ENCODE measurements at places on chromosomes 5 and 9.
A peak's percentile ranks its signal among the peaks of the same experiment; 100 is the strongest.

GRCh38 chr5:150245111-150245789 lies 44.3 kb downstream of the CAMK2A start:
- DNase-seq: peak; percentile 84

DNA sequence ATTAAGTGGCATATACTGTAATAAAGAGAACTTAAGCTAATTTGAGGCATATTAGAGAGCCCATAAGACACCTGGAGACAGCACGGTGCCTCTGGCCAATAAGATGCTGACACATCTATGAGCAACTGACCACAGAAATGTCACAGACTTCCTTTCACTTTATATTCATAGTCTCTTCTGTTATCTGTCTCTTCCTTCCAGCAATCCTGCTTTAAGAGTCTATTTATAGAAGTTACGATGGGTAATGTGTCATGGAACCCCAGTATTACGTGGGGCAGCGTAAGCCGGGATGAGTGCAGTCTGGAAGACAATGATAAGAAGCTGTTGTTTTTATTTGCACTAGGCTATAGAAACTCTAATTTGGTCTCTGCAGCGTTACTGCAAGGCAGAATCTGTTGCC lies 136.8 kb downstream of the CFAP90 start:
- DNase-seq: no peak

- DNase-seq: no peak
Measured at GRCh38 chr9:81182431-81182830, 506.9 kb downstream of the TLE1 start.

DNA sequence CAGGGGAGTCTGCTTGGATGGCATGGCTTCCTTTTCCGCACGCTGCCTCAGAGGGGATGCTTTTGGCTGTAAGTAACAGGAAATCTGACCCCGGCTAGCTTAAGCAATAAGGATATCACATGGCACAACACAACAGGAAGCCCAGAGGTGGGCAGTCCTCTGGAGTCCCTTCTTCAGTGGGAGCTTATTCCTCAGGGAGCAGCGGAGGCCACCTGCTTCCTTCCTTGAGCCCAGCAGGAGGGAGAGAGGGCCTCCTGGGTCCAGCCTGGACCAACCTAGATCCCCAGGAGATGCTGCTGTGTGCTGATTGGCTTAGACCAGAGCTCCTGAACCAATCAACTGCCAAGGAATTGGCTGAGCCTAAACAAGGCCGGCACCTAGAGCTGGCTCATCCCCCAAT lies 66.3 kb downstream of the C9orf50 start:
- DNase-seq: no peak

DNA sequence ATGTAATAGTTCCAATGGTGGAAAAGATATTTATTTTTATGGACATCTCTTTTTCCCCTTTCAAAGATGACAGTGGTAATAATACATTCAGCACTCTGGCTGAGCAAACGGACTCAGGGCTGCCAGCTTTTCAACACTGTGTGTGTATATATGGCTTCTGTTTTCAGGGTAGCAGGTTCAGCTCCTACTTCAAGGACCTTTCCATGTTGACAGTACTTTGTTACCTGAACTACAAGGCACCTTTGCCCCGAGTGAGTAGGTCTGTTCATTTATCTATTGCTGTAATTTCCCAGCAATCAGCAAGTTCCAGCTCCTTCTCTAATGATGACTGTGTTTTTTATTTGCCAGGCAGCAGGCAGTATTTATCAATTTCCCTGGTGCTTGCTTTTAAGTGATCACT lies 387.4 kb upstream of the KIF2A start:
- DNase-seq: no peak

DNA sequence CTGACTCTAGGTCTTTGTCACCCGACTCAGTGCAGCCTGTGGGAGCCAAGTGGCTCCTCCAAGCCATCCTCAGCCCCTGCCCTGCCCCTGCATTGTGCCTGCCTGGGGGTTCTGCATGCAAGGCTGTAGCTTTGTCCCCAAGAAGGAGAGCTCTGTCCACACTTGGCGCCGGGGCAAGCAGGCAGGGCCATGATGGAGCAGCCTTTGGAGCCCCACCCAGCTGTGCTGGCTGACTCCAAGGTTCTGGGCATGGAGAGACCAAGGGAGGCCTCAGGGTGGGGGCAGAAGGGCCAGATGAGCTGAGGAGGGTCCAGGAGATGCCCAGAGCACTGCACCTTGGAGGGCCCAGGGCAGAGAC lies 226.2 kb downstream of the CACNA1B start:
- no peak for DNase-seq

- DNase-seq: no peak
Measured at GRCh38 chr5:1419476-1420210, 25.6 kb downstream of the SLC6A3 start.

DNA sequence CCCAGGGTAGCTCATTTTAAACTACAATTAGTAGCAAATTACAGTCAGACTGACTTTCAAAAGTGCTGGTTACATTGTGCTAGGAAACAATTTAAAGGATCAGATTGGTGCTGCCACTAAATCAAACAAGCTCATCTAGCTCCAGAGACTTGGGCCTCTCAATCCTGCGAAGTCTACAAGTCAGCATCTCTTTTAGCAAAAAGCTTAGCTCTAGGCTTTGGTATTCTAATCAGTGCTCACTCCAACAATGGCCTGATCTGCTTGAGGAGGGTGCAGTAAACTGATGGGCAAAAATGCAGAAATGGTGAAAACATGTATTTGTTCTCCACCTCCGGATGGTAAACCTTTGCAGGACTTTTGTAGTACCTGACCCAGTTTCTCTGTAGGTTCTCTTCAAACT lies 47.0 kb upstream of the SEMA6A start:
- no peak for DNase-seq

DNA sequence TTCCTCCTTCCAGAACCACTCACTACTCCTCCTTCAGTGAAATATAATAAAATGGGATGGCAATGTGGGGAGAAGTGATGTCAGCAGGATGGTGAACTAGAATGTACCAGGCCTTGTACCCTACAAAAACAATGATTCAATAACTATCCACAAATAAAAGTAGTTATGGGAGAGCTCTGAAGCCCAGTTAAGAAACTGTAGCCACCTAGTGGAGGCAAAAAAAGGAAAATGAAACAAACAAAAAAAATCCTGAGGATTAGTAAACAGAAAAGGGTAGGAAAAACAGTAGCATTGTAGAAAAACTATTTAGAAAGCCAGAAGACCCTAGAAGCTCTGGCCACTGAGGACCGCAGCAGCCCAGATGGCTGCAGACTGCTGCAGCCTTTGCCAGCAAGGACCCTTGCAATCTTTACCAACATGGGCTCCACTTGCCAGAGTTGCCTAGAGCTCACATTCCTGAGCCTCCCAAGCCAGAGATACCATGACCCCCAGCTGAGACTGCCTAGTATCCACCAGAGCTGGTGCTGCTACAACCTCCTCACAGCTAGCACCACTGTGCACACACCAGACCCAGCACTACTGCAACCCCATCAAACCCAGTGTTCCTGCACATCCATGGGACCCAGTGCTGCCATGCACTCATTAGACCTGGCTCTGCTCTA lies 259.7 kb upstream of the MSX2 start:
- no peak for DNase-seq

- DNase-seq: no peak
Measured at GRCh38 chr5:88675708-88676636, 207.0 kb downstream of the MEF2C start.

DNA sequence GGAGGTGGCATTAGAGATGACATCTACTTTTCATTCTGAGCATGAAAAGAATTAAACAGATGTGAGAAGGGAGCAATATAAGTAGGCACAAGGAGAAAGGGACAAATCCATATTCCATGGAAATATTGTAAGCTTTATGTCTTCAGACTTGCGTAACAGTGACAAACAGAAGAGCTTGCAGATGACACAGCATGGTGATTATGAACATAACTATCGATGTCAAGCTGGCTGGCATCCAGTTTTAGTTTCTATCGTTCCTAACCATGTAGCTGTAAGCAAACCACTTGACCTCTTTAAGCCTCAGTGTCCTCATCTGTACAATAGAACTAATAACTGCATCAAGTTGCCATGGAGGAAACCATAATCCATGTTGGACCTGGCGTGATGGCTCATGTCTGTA lies 246.7 kb upstream of the ADRA1B start:
- DNase-seq: no peak

DNA sequence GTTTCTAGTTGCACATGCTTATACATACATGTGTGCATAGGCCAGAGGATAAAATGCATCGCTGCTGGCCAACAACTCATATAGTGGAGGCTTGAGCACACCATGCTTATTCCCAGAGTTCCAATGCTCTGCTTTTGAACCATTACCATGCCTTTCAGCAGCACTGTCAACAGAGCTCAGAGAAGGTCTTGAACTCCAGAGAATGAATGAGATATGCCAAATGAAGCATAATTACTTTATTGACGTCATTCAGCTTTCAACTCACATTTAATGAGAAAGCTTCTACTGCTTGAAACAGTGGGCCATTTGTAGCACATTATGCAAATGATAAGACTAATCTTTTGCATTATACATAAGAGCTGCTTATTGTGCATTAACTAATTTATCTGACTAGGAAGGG lies 765.3 kb upstream of the GRAMD2B start:
- no peak for DNase-seq

Measured in AG08395 (cell line).